ENCODE measurements at places on chromosomes 16 and 17.
A peak's percentile ranks its signal among the peaks of the same experiment; 100 is the strongest.

DNA sequence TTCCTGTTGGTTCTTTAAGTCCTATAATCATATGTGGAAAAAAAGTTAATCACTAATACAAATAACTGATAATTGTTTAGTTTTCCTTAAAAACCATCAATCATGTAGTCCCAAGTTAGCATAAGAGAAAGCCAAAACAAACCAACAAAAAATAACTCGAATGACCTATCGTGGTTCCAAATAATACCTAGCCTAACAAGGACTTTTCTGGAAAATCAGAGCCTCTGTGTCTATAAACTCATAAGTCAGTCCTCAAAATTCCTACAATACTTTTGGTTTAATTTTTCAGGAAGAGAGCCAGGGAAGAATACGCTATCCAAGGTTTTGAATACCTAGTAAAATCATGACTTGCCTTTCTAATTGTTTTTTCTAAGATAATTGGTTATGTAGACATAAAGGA is 975.3 kb upstream of the SOX9 start:
- no peak for DNase-seq

DNA sequence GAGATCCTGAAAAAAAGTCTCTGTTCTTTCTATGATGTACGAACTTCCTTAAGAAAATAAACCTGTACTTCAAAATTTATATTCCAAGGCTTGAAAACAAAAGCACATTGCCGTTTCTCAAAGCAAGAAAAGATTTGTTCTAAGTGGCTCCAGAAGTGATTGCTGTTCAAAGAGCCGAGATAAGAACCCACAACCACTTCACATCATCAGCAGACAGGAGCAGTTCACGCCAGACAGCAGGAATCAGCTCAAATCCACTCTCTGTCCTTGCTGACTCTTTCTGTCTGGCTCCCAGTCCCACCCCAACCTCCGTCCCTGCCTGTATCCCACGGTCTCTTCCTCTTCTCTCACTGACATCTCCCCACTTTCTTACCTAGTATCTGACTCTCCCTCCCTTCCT is 85.0 kb upstream of the MYOCD start:
- DNase-seq: no peak

- no peak for DNase-seq
These were observed 32.2 kb upstream of the MFSD6L start for GRCh38 chr17:8831234-8831849.

DNA sequence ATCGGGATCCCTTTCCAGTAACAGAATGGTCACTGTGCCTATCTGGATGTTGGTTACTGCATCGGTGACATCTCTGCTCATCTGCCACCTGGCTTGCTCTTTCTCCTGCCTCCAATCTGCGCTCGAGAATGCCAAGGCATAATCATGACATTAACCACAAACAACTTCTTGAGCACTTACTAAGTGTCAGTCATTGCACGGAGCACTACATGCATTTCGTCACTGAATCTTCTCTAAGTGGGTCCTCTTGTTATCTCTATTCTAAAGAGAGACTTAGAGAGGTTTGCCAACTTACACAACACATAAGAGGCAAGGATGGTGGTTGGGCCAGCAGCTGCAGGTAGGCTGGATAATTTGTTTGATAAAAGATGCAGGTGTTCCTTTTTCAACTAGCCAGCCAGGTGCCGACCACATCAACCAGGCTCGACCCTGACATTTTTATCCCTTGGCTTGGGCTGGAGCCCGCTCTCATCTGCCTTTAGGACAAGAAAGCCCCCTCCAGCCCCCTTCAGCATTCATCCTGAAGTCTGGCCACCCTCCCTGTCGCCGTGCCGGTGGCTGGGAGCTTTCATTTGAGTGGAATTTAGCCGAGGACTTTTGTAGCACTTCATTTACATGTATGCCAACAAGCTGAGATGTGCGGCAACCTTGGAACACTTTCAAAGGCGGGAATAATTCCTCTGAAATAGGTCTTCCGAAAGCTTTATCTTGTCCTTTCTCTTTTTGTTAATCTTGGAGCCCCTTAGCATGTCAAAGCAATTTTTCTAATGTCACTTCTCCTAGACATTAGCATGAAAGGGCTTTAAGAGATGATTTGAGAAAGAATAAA is 89.3 kb upstream of the NKD1 start:
- no peak for DNase-seq

DNA sequence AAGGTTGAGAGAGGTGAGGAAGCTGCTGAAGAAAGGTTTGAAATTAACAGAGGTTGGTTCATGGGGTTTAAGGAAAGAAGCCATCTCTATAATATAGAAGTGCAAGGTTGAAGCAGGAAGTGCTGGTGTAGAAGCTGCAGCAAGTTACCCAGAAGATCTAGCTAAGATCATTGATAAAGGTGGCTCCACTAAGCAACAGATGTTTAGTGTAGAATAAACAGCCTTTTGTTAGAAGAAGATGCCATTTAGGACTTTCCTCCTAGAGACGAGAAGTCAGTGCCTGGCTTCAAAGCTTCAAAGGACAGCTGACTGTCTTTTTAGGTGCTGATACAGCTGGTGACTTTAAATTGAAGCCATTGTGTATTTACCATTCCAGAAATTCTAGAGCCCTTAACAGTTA is 29.3 kb downstream of the GOSR1 start:
- DNase-seq: no peak

DNA sequence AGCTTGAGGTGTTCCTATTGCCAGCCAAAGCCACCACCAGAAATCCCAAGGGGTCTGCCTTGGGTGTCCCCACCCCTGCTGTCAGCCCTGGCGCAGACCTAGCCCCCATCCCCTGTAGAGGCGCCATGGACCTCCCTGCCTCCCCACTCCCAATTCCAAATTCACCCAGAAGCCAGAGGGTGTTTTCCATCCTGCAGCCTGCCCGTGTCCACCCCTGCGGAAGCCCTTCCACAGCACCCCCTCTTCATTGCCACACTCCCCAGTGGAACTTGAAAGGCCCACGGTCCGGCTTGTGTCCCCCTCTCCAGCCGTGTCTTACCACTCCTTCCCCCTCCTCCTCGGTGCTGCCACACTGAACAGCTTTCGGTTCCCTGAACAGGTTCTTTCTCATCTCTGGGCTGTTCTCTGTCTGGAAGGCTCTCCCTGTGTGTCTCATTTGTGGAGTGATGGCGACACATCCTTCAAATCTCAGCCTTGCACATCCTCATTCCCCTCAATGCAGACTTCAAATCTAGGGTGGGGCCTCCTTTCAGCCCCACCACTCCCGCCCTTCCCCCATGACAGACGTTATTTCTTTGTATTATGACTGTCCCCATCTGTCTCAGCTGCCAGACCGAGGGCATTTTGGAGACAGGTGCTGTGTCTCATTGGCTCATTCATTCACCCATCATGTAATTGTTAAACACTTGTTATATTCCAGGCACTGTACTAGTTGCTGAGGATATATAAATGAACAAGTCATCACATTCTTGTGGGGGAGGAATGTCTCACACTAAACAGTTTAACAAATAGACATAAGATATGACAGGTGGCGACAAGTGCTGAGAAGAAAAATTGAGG is 36.3 kb downstream of the ADGRG5 start:
- DNase-seq: no peak

GRCh38 chr16:82716361-82716855 is 89.6 kb downstream of the CDH13 start:
- no peak for DNase-seq

DNA sequence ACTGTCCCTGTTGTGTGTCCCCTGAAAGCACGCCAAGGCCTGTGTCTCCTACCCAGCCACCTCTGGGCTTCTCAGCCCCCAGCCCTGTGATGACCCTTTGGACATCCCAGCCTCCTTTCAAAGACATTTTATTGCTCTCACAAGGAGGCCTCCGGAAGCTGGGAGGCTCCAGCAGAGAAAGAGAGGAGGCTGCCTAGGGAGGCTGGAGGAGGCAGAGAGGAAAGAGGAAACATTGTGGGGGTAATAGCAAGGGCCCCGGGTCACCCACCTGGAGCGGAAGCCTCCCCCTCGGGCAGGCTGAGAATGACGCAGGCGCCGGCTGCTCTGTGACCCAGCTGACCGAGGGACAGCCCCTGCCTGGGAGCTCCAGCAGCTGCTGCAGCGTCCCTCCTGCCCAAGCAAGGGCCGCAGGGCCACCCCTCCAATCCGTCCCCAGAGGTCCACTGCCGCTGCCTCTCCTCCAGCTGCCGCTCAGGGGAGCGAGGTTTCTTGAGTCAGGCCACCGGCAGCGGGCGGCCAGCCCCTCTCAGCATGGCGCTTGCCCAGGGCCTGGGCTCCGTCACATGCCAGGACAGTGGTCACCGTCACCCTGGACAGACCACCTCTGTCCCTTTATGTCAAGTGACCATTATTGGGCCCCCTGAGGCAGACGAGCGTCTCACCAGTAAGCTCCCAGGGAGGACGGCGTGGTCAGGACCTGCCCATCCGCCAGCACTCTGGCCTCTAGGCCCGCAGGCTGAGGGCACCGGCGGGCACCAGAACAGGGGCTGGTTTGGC is 29.3 kb downstream of the ACTG1 start:
- DNase-seq: no peak

GRCh38 chr17:63741143-63741407 is 524 bp downstream of the STRADA start:
- no peak for DNase-seq

GRCh38 chr17:32914181-32914580 is 13.8 kb upstream of the TMEM98 start:
- no peak for DNase-seq

DNA sequence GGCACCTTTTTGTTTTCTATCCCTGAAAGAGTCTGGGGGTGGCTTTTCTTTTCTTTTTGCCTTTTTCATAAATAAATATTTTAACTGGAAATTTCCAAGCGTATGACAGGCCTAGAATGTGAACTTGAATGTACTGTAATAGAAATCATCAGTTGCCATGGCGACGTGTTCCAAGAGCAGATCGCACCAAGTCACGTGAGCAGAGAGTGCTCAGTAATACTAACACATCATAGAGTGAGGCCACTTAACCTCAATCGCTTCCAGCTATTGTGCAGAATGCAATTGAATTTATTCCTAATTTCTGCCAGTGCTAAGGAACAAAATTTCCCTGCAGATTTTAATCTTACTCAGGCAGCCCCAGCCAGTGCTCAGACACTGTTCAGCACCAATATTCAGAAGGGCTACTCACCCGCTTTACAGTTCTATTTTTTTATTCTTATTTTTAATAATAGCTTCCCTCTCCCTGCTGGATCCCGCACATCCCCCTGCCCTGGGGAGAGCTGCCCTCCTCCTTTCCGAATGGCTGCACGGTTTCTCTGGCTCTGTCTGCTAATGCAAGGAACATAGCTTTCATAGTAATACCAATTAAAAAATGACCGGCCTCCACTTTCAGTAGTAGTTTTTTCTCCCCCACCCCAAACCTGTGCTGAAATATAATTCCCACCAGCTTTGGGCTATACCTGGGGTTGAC is 26.2 kb upstream of the PMFBP1 start:
- peak; percentile 77 for DNase-seq

GRCh38 chr17:77247048-77247541 is 106.3 kb downstream of the SEC14L1 start:
- no peak for DNase-seq

DNA sequence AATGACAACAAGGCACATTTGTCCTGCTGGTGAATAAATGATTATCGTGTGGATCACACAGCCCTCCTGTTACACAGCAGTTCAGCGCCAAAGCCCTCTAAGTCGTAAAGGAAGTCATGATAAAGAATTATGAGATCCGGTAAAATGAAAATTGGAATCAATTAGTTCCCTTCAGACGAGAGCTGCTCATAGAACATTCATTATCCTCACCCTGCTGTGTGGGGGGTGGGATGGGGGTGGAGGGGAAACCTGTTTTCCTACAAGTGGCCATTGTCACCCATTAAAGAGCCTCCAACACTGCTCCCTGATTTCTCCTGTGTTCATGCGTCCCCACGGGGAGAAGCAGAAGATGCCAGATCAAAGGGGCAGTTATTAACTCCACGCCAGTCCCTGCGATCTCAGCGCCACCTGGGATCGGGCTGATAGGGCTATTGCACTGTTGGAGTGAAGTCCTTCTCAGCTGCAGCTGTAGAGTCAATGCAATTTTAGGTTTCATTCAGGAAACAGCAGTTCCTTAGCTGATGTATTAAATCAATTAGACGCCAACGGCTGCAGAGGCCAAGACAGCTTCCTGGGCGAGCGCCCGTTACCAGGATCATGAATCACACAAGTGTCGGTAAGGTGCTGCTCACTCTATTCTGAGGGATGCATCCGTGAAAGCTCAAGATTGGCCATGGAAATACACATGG is 19.2 kb upstream of the CACNG4 start:
- no peak for DNase-seq

- DNase-seq: no peak
These were observed 10.5 kb downstream of the CDK5RAP3 start for GRCh38 chr17:47981462-47981861.

- no peak for DNase-seq
These were observed 44.4 kb upstream of the CRISPLD2 start for GRCh38 chr16:84775262-84775810.

GRCh38 chr17:81481815-81482505 is 30.6 kb downstream of the ACTG1 start:
- DNase-seq: no peak

GRCh38 chr17:45096141-45096540 is 35.0 kb downstream of the NMT1 start:
- DNase-seq: no peak

GRCh38 chr17:72984926-72985325 is 107.6 kb downstream of the SLC39A11 start:
- no peak for DNase-seq

- DNase-seq: no peak
These were observed 19.1 kb downstream of the PDP2 start for GRCh38 chr16:66899310-66899944.

GRCh38 chr17:77869041-77869599 is 89.4 kb upstream of the TNRC6C start:
- no peak for DNase-seq

DNA sequence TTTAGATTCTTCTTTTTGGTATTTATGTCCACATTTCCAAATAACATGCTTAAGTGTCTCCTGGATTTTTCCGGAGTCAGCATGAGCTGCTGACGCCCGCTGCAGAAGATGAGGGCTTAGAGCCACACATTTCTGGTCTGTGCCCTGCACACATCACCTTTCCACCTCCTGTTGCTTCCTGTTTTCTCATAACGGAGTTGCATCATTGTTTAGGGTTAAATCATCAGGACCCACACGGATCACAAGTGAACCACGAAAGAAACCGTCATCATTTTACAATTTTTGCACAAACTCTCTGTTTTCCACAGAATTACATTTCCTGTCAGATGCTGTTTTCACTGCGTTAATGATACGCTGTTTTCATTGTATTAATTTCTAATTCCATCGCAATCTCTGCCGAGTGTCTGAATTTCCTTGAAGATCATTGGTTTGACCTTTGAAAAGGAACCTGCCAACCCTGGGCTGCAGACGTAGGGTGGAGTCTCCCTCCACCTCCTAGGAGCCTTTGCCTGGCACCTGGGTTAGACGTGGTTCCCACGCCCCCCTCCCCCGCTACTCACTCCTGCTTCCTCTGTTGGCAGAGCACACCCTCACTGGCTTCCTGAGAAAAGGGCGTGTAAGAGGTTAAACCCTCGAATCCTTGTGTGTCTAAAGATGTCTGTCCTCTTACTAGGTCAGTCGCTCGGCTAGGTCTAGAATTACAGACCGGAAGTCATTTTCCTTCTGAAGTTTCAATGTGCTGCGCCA is 68.2 kb downstream of the RNF213 start:
- no peak for DNase-seq

GRCh38 chr16:83802135-83802534 is 5.6 kb upstream of the HSBP1 start:
- DNase-seq: peak; percentile 62

Data from glomerular endothelial cell (primary cell).